ENCODE measurements at places on chromosomes 7 and 10.
A peak's percentile ranks its signal among the peaks of the same experiment; 100 is the strongest.

- no peak for DNase-seq
Observed at GRCh38 chr7:26550492-26550891, 258.8 kb downstream of the SNX10 start.

GRCh38 chr10:85598646-85599045 lies 767.9 kb downstream of the GRID1 start:
- DNase-seq = no peak

GRCh38 chr10:79068203-79068561 lies 584 bp upstream of the ZMIZ1 start:
- DNase-seq = no peak

DNA sequence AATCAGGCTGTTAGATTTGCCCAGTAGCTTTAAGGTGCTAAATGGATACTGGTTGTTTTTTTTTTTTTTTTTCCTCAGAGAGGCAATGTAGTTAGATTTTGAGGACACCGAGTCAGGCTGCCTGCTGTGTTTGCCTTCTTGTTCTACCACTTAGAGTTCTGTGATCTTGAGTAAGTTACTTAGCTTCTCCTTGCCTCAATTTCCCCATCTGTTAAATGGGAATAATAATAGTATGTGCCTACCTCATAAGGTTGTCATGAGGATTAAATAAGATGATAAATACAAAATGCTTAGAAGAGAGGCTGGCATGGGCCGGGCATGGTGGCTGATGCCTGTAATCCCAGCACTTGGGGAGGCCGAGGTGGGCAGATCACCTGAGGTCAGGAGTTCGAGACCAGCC lies 14.6 kb downstream of the MORN4 start:
- no peak for DNase-seq

GRCh38 chr7:12570534-12571461 lies at the start of gene SCIN:
TSS of gene SCIN (plus strand) at chr7:12570720. CDS start at chr7:12570787, 67 bp downstream.
- no peak for DNase-seq

DNA sequence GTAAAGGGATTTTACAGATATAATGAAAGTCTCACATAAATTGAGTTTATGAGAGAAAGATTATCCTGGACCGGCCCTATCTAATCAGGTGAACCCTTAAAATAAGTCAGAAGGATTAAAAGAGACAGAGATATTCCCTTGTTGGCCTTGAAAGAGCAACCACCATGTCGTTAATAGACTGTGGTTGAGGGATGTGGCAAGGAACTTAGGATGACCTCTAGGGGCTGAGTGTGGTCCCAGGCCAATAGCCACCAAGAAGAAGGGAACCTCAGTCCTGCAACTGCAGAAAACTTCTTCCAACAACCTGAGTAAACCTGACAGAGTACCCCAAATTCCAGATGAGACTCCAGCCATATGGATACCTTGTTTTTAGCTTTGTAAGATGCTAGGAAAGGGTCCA lies 121.5 kb downstream of the POLR1F start:
- DNase-seq = no peak

- no peak for DNase-seq
Observed at GRCh38 chr10:123284022-123284421, 129.8 kb downstream of the BUB3 start.

DNA sequence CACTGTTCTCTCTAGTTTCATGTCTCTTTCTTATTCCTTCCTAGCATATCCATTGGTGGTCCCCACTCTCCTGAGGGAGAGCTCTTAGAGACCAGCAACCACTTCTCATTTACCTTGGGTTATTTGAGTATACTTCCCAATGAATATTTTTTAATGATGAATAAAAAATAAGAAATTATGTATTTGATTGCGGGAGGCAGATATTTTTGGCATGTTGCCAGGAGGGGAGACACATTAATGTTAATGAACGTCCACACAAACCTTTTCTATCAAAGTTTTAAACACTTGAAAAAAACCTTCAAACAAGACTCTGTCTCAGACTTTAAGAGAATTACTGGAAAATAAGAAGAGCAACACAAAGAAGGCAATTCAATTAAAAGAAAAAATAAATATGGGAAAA lies 260.6 kb upstream of the MAGI2 start:
- DNase-seq = no peak

GRCh38 chr7:158824028-158824427 lies 5.3 kb downstream of the ESYT2 start:
- peak; percentile 82 for DNase-seq

GRCh38 chr10:69685802-69686585 lies 55.9 kb downstream of the FAM241B start:
- no peak for DNase-seq

GRCh38 chr10:27779462-27780015 lies 33.9 kb upstream of the MKX start:
- no peak for DNase-seq

GRCh38 chr7:47576031-47576865 lies 5.7 kb downstream of the TNS3 start:
- DNase-seq = no peak

Data from naive thymus-derived CD8-positive, alpha-beta T cell (primary cell).